ENCODE measurements at places on chromosomes 3 and 15.

DNA sequence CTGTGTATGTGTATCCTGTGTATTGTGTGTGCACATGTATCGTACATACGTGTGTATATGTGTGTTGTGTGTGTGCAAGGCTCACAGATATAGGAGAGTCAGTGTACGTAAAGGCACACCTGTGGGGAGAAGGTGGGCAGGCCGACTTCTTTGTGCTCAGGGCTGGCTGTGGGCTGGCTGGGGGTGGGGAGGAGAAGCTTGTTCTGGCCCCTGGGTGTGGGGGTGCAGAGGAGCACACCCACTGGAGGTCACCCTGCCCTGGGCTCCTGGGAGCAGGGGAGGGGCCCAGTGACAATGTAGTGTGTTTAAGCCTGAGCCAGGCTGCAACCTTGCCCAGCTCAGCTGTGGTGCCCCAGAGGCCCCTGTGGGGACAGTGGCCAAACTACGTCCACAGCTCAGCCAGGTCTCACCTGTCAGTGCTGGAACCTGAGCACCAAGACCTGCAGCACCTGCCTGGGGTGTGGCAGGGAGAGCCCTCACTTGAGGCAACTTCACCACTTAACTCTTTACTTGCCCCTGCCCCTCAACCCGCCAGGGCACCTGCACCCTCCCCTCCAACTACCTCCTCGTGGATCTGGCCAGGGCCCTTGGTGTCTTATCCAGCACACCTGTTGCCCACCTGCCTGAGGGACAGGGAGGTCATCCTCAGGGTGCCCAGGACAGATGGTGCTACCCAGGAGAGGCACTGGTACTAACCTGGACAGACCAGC, 2.6 kb upstream of the HHATL start:
- no peak for DNase-seq

GRCh38 chr3:62592408-62592807, 219.1 kb upstream of the FEZF2 start:
- DNase-seq, result no peak

DNA sequence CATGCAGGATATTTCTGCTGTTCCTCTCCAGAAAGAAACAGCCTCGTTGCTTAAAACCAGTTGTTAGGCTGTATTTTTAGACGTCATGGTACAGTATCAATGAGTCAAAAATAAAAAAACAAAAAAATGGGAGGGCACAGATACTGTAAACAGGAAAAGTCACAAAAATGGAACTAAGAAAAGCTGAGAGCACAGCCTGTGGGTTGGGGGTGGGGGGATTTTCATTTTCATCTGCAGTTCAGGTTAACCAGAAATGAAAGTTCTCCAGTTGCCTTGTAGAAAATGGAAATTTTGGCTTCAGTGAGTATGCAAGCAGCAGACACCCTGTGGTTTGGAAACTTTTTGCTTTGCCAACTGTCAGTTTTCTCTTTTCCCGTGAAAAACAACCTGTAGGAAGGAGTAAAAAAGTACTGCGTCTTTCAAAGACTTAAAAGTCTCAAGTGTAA, 59.0 kb downstream of the FRMD4B start:
- DNase-seq, result no peak

- no peak for DNase-seq
Measured at GRCh38 chr3:124854009-124854408, 33.2 kb downstream of the ITGB5 start.

DNA sequence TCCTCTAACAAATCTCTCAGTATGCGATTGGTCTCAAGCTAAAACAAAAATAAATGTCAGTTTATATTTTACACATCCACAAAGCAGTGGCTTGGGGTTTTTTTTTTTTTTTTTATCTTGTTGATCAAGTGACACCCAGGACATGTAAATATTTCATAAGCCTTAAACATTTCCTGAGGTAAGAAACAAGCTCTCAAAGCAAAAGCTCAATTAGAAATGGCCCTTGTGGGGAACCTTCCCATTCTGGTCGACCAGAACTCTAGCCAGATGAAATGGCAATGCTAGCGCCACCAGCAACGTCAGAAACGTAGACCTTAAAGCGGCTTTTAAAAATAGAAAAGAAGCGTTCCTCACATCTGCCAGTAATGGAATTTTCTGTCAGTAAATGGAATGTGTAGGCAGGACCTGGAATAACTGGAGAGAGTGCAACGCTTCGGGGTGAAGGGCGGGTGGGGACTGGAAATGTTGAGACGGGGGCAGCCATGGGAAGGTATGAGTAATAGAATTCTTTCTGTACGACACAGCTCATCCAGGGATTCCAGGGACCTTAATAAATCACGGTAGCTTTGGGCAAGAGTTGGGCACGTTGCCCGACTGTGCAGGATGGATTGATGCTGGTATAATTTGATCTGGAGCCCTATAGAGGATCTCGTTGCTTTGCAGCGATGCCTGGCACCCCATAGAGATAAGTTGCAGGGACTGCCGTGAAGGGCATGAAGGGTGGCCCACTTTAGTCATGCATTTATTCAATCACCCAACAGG, 44.4 kb downstream of the BTD start:
- DNase-seq, result no peak

DNA sequence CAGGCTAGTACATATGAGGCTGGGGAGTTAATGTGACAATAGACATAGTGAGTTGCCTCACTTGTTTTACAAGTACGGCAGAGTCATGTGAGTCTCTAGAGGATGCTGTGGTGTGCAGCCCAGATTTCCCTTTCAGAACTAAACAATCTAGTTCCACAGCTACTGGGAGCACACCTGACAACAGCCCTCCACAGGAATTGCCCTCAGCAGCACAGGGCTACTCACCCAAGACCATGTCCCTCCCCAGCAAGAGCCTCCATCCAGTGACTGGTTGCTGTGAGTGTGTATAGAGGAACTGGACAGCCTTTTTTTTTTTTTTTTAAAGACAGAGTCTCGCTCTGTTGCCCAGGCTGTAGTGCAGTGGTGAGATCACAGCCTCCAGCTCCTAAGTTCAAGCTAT, 40.2 kb upstream of the UBE2E2 start:
- DNase-seq, result no peak

DNA sequence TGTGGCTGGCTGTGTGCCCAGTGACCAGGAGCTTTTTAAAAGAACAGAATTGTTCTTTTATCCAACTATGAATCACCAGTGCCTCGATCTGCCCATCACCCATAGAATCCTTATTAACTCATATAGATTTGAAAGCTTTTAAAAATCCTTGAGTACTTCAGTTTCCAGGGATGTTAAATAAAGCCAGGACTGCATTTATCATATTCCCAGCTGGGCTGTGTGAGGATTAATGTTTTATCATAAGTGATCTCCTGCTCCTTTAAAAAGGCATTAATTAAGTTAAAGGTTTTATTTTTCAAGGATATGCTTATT, 234.0 kb downstream of the MYRIP start:
- DNase-seq, result no peak

GRCh38 chr3:121817753-121818152, 17.1 kb downstream of the IQCB1 start:
- DNase-seq, result no peak

DNA sequence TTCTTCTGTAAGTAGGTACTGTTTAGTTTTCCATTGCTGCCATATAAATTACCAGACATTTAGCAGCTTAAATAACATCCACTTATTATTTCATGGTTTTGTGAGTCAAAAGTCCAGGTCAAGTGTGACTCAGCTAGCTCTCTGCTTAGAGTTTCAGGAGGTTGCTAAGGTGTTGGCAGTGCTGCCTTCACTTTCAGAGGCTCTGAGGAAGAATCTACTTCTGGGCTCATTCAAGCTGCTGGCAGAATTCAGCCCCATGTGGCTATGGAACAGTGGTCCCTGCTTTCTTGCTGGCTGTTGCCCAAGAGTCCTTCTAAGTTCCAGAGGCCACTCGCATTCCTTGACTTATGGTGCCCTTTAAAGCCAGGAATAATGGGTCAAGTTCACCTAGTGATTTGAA, 4.5 kb downstream of the CFAP44 start:
- no peak for DNase-seq

GRCh38 chr3:183584246-183584913, 28.9 kb upstream of the KLHL6 start:
- DNase-seq, result no peak

DNA sequence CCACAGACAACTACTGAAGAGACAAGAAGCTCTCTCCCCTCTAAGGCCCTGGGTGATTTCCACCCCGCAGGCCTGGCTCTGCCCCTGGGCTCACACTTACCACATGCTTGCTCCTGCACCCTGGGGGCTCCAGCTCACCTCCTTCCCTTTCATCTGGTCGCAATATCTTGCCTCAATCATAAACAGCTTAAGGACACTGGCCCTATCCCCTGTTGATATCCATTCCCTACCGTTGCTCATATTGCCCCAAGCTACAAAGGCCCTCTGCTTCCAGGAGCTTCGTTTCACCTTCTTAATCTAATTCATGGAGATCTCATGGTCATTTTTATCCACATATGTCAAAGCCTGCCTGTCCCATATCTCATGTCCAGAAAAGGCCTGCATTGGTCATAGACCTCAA, 46.0 kb upstream of the TSEN2 start:
- DNase-seq, result no peak

DNA sequence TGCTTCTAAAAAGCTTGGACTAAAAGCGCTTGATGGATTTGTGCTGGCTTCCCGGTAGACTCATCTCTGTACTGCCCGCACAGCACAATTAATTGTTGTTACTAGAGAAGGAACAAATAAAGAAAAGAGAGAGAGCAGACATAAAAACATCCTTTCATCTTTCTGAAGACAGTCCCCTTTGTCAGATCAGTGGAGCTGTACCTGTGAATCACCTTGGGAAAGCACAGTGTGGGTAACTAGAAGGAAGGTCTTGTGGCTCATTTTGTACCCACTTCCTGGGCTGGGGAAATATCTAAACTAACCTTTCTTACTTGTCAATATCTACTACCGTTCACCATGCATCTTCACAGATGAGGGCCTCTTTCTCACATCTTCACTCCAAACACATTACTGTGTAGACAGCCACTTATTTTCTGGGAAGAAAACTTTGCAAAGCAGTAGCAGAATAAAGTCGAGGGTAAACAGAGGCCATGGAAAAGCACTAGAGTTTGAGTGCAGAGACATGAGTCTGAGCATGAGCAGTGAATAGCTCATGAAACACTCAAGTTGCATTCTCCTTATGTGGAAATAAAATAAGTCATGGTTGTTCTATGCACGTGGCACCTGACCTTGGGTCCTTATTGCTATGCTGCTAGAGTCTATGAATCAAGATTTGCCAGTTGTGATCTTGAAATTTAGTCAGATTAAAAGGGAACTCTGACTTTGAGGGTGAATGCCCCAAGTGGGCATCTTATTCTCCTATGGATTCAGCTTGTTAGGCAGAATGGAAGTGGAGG, 169.3 kb downstream of the LPP start:
- no peak for DNase-seq

DNA sequence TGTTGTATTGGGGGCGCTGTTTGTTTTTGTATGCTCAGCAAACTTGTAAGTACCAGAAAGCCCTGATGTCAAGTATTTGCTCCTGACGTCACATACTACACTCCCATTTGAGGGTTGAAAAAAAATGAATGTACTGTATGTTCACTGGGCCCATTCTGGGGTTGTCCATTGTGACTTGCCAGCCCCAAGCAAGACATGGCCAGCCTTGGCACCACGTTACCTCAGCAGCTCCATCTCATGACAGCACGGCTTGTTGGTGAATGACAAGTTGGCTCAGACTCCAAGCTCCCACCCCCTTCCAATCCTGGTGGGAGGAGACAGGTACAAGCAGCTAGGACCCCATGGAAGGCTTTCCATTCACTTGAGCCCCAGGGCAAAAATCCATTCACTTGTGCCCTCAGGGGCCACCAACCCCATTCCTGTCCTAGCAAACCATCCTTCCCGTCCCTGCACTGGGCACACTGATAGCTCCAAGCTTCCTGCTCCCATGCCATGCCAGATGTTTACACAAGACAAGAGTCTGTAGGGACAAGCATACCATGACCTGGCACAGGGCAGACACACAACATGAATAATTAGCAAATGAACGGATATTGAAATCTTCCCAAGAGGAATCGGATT, 1.6 kb downstream of the PHGR1 start:
- no peak for DNase-seq

DNA sequence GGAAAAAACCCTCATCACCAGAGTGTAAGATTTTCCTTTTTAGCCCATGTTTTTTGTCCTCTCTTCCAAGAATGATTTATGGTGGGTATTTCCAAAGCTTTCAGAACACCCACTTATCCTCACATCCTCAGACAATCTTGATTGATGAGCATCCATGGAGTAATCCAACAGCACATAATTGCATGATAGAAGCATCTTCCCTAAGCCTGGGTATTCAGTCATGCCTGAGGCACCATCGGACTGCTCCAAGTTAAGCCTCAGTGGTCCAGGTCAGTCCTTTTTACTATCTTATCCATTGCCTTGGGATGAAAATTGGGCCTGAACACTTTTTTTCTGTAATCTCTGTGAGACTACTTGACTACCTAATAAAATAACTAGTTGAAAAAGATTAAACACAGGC, 676.0 kb upstream of the SEMA6D start:
- DNase-seq, result no peak

GRCh38 chr15:52343831-52344230, 48.2 kb upstream of the MYO5C start:
- DNase-seq, result no peak

DNA sequence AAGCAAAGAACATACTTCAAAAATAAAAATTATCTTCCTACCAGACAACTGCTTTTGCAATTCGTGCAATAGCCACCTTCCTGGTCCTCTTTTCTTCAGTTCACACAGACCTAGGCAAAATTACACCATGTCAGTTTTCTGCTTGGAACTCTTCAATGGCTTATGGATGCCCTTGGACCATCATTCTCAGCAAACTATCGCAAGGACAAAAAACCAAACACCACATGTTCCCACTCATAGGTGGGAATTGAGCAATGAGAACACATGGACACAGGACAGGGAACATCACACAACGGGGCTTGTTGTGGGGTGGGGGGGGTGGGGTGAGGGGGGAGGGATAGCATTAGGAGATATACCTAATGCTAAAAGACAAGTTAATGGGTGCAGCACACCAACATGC, 29.2 kb upstream of the PLSCR5 start:
- DNase-seq, result no peak

DNA sequence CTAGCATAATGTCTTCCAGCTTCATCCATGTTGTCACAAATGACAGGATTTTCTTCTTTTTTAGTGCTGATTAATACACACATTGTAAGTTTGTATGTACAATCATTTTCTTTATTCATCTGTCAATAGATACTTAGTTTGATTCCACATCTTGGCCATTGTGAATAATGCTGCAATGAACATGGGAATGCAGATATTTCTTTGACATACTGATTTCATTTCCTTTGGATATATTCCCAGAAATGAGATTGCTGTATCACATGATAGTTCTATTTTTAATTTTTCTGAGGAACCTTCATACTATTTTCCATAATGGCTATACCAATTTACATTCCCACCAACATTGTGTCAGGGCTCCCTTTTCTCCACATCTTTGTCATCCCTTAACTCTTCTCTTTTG, 117.9 kb downstream of the MEIS2 start:
- DNase-seq, result no peak

GRCh38 chr3:46416125-46416810, 9.2 kb downstream of the CCRL2 start:
- no peak for DNase-seq

Data from SIG-M5 (cell line).